ENCODE measurements at places on chromosomes 7 and 10.

GRCh38 chr7:98640375-98640774, 23.3 kb downstream of the NPTX2 start:
- DNase-seq: no peak

DNA sequence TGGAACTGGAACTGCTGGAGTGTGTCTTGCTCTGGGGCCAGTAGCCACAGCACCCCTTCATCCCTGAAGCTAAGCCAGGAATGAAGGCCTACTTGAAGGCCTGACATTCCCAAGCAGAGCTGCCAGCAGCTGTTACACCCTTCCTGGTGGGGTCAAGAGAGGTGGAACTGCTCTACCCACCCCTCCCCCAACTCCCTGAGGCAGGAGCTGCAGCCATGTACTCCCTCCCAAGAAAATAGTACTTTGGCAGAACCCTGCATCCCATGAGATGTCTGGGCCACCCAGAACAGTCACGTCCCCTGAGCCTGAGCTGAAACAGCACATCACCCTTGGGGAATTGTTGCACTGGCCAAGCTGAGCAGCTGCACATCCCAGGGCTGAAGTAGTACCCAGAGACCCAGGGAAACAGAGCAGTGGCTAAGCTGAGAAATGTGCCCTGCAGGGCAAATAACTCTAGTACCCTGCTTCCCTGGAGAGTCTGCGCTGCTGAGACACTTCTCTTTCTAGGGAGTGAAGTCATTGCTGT, 63.4 kb upstream of the PLA2G12B start:
- DNase-seq: peak; percentile 4

- DNase-seq: peak; percentile 2
These were observed 163.1 kb upstream of the NPVF start for GRCh38 chr7:25391295-25391861.

GRCh38 chr7:45443263-45443662, 130.9 kb upstream of the ADCY1 start:
- no peak for DNase-seq

DNA sequence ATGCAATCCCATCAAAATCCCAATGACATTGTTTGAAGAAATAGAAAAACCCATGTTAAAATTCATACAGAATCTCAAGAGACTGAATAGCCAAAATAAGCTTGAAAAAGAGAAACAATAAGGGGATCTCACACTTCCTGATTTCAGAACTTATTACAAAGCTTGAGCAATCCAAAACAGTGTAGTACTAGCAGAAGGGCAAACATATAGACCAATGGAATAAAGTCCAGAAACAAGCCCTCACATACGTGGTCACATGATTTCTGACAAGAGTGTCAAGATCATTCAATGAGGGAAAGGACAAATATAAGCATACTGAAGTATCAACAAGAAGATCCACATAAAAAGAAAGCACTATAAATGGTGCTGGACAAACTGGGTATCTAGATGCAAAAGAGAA, 31.9 kb downstream of the MICU1 start:
- DNase-seq: no peak

DNA sequence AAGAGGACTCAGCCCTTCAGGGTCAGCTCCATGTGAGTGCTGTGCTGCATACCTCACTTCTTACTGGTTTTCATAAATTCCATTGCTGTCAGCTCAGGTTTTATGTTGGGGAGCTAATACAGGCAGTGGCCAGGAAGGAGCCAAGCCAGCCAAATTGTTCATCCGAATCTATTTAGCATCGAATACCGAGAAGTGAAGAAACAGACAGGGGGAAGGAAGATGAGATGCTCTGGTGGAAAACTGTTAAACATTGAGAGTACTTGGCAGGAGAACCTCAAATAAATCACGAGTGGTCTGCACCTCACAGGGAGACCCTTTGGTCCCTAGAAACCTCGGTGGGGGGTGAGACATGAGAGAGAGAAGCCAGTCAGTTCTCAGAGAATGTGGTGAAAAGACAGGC, 196.0 kb upstream of the TMEM72 start:
- DNase-seq: no peak

GRCh38 chr10:130708465-130709070, 572.4 kb downstream of the GLRX3 start:
- DNase-seq: no peak

GRCh38 chr10:17427666-17428350, 26.6 kb downstream of the ST8SIA6 start:
- no peak for DNase-seq

- DNase-seq: peak; percentile 30
These were observed 82.0 kb downstream of the BMS1 start for GRCh38 chr10:42864575-42864974.

GRCh38 chr7:80520199-80520598, 8.3 kb upstream of the GNAT3 start:
- DNase-seq: no peak
